Endodermal cell (in vitro differentiated cells): ENCODE measurements at places on chromosomes 2 and 18. TPM values are rescaled to one million over a fixed set of nuclear protein-coding genes. Genes with fewer than 3 reads are reported as not detected.

TEX44 gene
- not detected in 3 replicates for total RNA-seq

DNA sequence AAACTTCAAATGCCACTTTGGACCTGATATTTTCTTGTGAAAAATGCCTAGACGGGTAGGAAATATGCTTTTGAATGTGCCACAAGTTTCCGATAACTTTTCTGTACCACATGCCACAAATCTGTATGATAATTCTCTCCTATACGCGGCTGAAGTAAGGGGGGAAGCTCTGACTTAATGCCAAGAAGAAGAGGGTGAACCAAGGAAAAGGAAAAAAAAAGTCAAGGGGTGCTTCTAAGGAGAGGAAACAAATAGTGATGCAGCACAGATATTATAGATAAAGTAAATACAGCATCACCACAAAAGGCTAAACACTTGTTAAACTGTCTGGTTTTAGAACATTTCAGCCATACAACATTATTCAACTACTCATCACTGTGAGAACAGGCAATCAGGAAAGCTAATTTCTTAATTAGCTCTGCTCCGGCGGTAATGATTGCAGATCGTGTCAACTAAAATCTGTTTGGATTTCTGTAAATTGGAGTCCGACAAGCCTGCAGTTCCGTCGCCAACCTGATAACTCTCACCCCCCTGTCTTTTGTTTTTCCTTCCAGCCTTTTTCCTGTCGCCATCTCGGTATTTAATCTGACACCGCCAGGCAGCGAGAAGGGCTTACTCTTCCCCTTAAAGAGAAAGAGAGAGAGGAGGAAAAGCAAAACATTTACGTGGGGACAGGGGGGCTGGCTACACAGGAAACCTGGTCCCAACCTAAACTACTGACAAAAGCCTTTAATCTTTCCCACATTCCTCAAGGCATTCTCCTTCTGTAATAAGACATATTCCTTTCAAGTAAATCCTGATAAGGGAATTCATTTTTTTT lies 67.5 kb downstream of the ZEB2 start:
- H3K36me3 ChIP-seq, result no peaks in the 10 kb centered on the region
- H3K27ac ChIP-seq, result no peak overlapping the region
- peaks cover 14% of the 10 kb centered on the region for H3K27me3 ChIP-seq
- H3K4me3 ChIP-seq, result peak overlapping the region; percentile 41

- H3K4me1 ChIP-seq, result no peaks in the 10 kb centered on the region
- peaks cover 97% of the 10 kb centered on the region for H3K36me3 ChIP-seq
- H3K4me3 ChIP-seq, result no peak overlapping the region
- no peak for DNase-seq
- no peaks in the 10 kb centered on the region for H3K27me3 ChIP-seq
- H3K27ac ChIP-seq, result no peak overlapping the region
Observed at GRCh38 chr2:178550352-178550751, 70.1 kb downstream of the PLEKHA3 start.

GRCh38 chr2:56971383-56971974 lies 787.7 kb downstream of the CCDC85A start:
- no peak overlapping the region for H3K27ac ChIP-seq
- H3K27me3 ChIP-seq, result no peaks in the 10 kb centered on the region
- DNase-seq, result no peak
- H3K4me1 ChIP-seq, result no peaks in the 10 kb centered on the region

DNA sequence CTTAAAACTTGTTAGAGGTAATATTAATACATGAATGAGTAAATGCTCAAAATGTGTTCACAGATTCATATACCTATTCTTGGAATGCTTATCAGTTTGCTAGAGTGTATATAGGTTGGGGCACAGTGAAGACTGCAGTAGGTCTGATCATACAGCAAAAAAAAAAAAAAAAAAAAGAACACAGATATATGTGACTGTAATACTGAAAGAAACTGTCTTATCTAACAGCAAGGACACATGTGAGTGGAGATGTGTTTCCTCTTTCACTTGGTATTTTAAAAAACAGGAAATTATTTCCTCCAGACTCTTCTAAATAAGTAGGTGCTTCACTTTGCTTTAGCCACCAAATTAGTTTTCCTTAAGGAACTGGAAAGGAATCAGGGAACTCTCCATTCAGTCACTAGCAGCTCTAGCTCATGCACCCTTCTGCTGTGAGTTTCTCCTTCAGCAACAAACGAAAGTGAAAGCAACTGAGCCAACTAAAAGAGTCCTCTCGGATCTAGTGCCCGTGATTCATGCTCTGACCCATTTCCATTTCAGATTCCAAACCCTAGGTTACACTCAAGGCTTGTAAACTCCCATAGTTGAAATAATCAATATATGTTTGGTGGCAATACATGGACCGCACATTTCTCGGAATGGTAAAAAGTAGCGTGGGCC lies 98.5 kb downstream of the DSEL start:
- DNase-seq, result no peak
- no peaks in the 10 kb centered on the region for H3K4me1 ChIP-seq
- H3K27me3 ChIP-seq, result peaks cover 5% of the 10 kb centered on the region
- H3K27ac ChIP-seq, result no peak overlapping the region

STAM2 gene
- 20.7 and 21.5 TPM in 2 replicates for total RNA-seq

GRCh38 chr2:113361051-113361450 lies 76.4 kb upstream of the ZNG1B start:
- peaks cover 3% of the 10 kb centered on the region for H3K4me1 ChIP-seq
- H3K36me3 ChIP-seq, result no peaks in the 10 kb centered on the region
- DNase-seq, result no peak
- H3K4me3 ChIP-seq, result no peak overlapping the region

GKN1 gene
- total RNA-seq, result not detected in 2 replicates

DNA sequence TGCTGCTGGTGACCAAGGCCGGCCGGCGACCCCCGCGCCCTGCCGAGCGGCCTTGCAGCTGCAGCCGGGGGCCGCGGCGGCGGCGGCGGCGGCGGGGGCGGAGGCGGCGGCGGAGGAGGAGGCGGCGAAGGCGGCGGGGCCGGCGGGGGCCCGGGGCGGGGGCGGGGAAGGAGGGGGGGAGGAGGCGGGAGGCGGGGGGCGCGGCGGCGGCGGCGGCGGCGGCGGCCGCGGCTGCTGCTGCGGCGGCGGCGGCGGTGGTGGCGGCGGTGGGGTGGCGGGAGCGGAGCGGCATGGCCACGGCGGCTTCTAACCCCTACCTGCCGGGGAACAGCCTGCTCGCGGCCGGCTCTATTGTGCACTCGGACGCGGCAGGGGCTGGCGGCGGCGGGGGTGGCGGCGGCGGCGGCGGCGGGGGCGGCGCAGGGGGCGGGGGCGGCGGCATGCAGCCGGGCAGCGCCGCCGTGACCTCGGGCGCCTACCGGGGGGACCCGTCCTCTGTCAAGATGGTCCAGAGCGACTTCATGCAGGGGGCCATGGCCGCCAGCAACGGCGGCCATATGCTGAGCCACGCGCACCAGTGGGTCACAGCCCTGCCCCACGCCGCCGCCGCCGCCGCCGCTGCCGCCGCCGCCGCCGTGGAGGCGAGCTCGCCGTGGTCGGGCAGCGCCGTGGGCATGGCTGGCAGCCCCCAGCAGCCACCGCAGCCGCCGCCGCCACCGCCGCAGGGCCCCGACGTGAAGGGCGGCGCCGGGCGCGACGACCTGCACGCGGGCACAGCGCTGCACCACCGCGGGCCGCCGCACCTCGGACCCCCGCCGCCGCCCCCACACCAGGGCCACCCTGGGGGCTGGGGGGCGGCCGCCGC lies 1.5 kb downstream of the POU3F3 start:
- H3K4me1 ChIP-seq, result no peaks in the 10 kb centered on the region
- H3K4me3 ChIP-seq, result no peak overlapping the region
- H3K36me3 ChIP-seq, result no peaks in the 10 kb centered on the region
- peak overlapping the region; percentile 84 for H3K27ac ChIP-seq
- H3K27me3 ChIP-seq, result peaks cover 88% of the 10 kb centered on the region
- peak; percentile 65 for DNase-seq

DNA sequence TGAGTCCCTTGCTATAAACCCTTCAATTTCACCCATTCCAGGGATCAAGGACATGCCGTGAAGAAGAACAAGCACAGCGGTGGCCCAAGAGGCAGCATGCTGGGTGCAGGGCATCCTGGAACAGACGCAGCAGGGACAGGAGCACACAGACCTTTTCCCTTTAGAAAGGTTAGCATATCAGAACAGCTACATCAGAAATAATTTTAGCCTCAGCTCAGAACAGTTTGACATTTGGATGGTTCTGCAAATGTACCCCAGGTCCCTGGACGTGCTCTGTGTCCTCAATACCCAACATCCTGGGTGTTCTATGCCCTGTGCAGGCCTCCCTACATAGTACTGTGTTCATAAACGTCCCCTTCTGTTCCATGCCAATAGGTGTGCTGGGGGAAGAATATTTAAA lies 80.4 kb downstream of the MYOM1 start:
- H3K36me3 ChIP-seq, result no peaks in the 10 kb centered on the region
- H3K27me3 ChIP-seq, result no peaks in the 10 kb centered on the region
- DNase-seq, result no peak

DNA sequence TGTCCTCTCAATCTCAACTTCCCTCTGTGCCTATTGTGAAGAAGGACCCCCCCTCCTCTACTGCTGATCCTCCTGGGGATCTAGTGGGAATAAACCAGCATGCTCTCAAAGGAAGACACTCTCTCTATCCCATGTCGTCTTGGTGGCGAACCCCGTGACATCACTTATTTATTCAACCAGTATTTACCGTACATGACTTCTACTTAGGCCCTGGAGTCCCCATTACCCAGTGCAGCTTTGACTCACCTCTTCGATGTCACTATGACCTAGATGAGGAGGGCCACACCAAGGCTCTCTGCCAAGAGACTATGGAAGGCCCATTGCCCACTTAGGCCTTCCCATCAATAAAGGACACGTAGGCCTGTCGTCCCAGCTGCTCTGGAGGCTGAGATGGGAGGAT lies 16.7 kb downstream of the ASPRV1 start:
- no peak overlapping the region for H3K4me3 ChIP-seq
- DNase-seq, result no peak
- H3K27ac ChIP-seq, result no peak overlapping the region
- no peaks in the 10 kb centered on the region for H3K36me3 ChIP-seq
- H3K27me3 ChIP-seq, result no peaks in the 10 kb centered on the region

ONECUT2 gene
- total RNA-seq, result 1.9 and 2.5 TPM in 2 replicates

IL18RAP gene
- total RNA-seq, result not detected in 2 replicates

GRCh38 chr2:15472133-15472532 lies 89.0 kb downstream of the NBAS start:
- no peak overlapping the region for H3K27ac ChIP-seq
- peak; percentile 50 for DNase-seq
- H3K27me3 ChIP-seq, result no peaks in the 10 kb centered on the region
